Transverse colon (tissue), 4 donors: ENCODE measurements at places on chromosomes 1 and 21. TPM values are rescaled to one million over a fixed set of nuclear protein-coding genes. Genes with fewer than 3 reads are reported as not detected.
A peak's percentile ranks its signal among the peaks of the same experiment; 100 is the strongest.

- DNase-seq, result no peak
Observed at GRCh38 chr1:3101124-3101939, 32.3 kb downstream of the PRDM16 start.

MEX3A gene
- total RNA-seq, result 0.48 TPM

DNA sequence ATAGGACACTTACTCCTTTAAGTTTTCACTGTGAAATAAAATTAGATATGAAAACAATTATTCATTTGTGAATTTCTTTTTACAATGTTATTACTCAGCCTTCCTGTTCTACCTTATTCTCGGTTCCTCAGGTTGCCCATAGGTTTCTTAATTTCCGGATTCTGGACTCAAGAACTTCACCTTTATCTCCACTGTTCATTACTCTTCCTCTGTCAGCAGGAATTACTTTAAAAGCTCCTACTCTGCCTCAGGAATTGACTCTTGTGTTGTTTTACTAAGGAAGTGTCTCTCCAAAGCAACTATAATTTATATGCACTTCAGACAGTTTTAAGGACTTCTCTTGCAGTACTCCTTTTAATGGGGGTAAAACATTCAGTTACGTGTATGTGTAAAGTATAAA, 123.8 kb downstream of the OSBPL9 start:
- no peak for DNase-seq

DNA sequence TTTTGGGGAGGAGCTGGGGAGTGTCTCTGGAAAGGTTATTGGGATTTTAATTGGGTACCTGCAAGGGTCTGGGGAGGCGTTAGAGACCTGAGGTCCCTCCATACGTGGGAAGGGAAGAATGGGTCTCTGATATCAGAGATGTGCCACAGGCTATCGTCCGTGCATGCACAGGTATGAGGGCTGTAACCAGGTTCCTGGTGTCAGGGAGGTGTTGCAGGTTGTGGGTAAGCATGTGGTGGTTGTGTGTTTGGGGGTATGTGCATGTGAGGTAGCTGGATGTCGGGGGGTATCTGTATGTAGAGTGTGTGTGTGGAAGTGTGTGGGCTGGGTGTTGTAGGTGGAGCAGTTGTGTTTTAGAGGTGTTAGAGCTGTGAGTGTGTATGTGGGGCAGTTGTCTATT, 8.3 kb downstream of the AHDC1 start:
- no peak for DNase-seq

VASH2 gene
- not detected for total RNA-seq

- DNase-seq, result no peak
Observed at GRCh38 chr1:101187297-101187696, 49.5 kb upstream of the S1PR1 start.

CRYBG2 gene
- 23.8 TPM for total RNA-seq

OR2M7 gene
- not detected for total RNA-seq

DNA sequence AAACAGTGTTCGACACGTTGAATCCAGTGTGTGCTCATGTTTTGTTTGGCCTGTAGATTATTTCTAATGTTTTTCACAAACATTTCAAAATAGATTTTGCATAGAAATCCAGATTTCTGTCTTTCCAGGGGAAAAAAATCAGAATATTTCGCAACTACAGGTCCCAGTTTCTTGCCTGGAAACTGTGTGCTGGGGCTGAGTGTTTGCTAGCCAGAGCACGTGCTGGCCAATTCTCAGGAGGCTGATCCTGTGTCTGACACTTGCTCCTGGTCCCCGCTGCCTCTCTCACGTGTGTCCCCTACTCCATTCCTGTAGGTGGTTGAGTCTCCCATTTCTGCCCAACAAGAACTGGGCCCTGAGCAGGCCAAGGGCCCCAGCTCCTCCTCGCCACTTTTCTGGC, 2.4 kb downstream of the MAB21L3 start:
- no peak for DNase-seq

DNA sequence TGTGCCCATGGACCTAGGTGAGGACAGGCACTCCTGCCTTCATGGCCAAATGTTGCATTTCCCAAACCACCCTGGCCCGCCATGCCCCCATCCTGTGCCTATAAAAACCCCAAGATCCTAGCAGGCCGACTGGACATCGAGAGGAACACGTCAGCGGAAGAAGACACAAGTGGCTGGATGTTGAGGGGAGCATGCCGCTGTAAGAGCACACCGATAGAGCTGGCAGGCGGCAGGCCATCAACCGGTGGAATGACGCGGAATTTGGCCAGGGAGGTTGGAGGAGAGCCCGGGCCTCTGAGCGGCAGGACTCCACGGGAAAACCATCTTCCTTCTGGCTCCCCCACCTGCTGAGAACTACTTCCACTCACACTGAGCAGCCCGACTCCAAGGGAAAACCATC, 361.1 kb upstream of the TMPRSS15 start:
- no peak for DNase-seq

F5 gene
- total RNA-seq, result 0.37 TPM

GRCh38 chr1:4573526-4573925, 80.9 kb upstream of the AJAP1 start:
- DNase-seq, result no peak

GRCh38 chr1:23809751-23810171, 9.2 kb upstream of the GALE start:
- DNase-seq, result peak; percentile 89

GRCh38 chr21:28423521-28424190, 569.0 kb downstream of the LTN1 start:
- no peak for DNase-seq

DNA sequence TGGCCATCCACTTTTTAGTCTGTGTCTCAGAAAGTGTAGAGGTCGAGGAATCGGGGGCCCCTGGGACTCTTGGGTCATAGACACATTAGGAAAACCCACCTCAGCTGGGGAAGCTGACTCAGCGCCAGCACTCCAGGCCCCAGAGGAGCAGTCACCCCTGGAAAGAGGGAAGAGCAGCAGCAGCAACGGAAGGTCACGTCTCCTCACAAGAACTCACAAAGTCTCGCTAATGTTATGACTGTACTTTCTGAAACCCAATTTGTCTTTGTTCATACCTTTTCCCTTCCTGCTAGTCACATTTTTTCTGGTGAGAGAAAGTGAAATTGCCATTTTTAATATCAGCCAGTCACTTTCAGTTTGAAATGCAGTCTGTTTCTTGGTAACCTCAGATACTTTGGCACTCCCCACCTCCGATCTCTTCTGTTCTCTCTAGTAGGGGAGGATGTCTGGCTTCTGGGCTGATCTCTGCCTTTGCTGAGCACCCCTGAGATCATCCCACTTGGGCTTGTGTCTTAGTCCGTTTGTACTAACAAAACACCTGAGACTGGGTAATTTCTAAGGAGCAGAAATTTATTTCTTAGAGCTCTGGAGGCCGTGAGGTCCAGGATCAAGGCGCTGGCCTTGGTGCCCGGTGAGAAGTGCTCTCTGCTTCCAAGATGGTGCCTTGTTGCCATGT, 6.0 kb upstream of the NLRP3 start:
- no peak for DNase-seq

DNA sequence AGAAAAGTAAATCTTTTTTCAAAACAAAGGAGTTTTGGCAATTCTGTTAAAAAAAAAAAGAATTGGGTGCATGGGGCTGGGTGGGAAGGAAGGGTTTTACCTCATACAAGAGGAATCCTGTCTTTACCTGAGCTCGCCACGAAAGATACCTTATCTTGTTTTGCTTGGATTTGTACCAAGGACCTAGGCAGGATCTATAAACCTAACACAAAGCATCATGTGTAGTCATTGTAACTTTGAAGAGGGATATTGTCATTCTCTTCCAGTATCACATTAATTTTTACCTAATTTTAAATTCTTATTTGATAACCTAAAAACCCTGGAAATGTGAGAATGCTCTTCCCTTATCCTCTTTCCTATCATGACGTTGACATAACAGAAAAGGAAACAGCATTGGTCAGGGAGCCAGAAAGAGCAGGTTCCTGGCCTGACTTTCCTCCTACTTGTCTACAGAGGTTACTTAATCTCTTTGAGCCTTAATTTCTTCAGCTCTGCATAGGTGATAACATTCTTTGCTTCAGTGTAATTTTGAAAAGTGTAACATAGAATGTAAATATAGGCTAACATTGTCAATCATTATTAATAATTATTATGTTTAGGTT, 4.0 kb upstream of the LAMC1 start:
- DNase-seq, result no peak

GRCh38 chr1:25703671-25704266, 87.2 kb downstream of the MAN1C1 start:
- DNase-seq, result no peak

GRCh38 chr1:20380616-20381035, 90.0 kb downstream of the VWA5B1 start:
- no peak for DNase-seq

MYOM3 gene
- 0.60 TPM for total RNA-seq

GRCh38 chr1:215421744-215422143, 145.4 kb upstream of the KCTD3 start:
- DNase-seq, result no peak

- no peak for DNase-seq
Observed at GRCh38 chr1:11691302-11691914, at the start of gene DRAXIN. DRAXIN (plus strand) TSS chr1:11691710; CDS start chr1:11706259, 14,549 bp downstream.

GRCh38 chr21:31299291-31300147, 44.5 kb downstream of the TIAM1 start:
- DNase-seq, result no peak

SPRR2G gene
- not detected for total RNA-seq

GRCh38 chr1:152774875-152775274, at the start of gene LCE1F:
LCE1F (plus strand) TSS chr1:152775140; CDS start chr1:152776372, 1,232 bp downstream.
- no peak for DNase-seq

GRCh38 chr1:204921855-204922516, 51.3 kb downstream of the NFASC start:
- no peak for DNase-seq

- DNase-seq, result no peak
Observed at GRCh38 chr1:90926971-90927370, 94.9 kb downstream of the ZNF644 start.

ZBTB37 gene
- total RNA-seq, result 4.6 TPM

DNA sequence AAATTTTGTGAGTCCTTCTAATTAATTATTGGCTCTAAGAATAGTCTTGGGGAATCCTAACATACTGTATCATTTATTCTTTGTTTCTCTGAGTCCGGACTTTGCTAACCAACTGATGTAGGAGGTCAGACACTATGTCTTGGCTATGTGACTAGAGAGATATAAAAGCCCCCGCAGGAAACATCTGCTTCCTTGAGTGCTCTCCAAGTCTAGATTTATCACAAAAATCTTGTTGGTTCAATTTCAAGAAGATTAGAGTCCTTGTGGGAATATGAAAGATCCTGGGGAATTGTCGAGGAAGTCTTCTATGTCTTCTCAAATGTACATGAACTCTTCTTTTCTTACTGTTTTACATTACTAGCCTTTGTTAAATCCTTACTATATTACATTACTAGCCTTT, 1712.5 kb downstream of the NCAM2 start:
- DNase-seq, result no peak

XCL2 gene
- 4.5 TPM for total RNA-seq

S100A1 gene
- not detected for total RNA-seq

GRCh38 chr1:205769641-205770365, 5.5 kb downstream of the RAB29 start:
- DNase-seq, result no peak

DNA sequence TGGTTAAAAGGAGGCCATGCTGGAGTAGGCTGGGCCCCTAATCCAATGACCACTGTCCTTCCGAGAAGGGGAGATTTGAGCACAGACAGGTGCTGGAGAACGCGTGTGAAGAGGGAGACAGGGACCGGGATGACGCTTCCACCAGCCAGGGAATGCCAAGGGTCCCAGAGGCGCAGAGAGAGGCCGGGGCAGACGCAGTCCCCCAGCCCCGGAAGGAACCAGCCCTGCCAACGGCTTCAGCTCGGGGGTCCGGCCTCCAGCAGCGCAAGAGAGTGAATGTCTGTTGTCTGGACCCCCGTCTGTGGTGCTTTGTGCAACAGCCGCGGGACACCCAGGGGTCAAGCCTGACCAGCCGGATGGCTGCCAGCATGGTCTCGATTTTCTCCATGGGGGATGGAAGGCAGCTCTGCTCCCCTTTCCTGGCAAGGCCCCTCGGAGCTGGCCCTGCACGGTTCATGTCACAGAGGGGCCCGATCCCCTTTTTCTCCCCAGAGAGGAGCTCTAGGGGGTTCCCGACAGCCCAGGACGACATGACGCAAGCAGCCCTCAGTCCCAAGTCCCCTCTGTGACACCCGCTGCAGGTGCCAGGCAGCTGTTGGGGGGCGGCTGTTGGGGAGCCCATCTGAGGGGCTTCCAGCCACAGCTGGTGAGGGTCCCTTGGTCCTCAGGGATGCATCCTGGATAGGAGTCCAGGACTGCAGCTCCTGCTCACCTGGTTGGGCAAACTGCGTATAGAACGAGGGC, 73.5 kb downstream of the SIK1 start:
- DNase-seq, result no peak

- peak; percentile 7 for DNase-seq
Observed at GRCh38 chr1:225453797-225454648, 26.2 kb upstream of the LBR start.

DNA sequence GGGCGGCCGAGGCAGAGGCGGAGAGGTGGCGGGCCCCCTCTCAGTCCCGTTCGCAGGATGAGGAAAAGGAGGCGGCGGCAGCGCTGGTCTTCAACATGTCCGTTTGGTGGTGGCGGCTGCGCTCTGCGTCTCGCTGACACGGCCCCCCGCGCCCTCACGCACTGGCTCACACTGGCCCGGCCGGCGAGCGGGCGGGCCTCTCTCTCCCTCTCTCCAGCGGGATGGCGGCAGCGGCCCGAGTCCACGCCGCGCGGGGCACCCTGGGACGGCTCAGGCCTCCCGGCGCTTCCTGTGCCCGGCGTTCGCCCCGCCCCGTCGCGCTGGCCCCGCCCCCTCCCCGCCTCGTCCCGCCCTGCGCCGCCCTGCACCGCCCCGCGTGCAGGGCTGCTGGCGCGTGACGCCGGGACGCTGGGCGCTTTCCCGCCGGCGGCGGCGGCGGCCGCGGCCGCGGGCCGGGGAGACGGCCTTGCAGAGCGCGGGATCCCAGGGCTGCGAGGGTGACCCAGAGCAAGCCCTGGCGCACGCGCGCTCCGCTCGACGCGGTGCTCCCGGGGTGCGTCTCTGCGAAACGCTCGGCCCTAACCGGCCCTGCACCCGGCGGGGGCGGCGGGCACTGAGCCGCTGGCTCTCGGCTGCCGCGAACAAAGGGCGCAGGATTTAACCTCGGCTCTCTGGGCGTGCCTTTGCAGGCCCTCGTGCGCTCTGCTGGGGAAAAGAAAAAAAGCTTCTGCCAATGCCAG, at the start of gene SCAF4:
TSS of gene SCAF4 (minus strand) at position 262 of the 740 bp plus-strand sequence. CDS start 426 bp downstream, outside the sequence.
- peak; percentile 92 for DNase-seq

SEMA6C gene
- 3.4 TPM for total RNA-seq

DNA sequence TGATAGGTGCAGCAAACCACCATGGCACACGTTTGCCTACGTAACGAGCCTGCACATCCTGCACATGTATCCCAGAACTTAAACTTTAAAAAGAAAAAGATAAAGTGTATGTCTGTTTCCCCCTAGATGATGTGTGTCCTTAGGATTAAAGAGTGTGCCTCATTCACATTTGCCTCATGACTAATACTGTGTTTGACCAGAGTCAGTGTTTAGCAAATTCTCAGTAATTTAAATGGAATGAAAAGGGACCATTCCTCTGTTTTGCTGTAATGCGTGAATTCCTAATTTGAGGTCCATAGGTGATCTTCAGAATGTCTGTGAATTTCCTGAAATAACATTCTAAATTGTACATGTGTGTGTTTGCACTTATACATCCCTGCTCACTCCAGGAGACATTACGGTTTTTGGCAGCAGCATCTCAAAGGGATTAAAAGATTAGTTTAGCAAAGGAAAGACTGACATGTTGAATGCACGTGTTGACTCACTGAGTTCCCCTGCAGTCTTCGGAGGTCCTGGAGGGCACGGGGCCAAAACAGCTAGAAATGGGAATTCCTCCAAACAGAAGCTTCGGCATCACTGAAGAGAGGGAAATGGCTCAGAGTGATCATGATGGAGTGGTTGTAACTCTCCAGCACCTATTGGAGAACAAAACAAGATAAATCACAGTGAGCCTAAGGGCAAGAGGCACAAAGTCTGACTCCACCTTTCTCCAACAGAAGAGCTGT, 19.1 kb upstream of the SLC35F3 start:
- DNase-seq, result no peak

C1orf56 gene
- 1.5 TPM for total RNA-seq
